ENCODE measurements at places on chromosomes 5 and 9.

- peak; percentile 31 for DNase-seq
These were observed 35.4 kb downstream of the SH3GL2 start for GRCh38 chr9:17614250-17614649.

- no peak for DNase-seq
These were observed 230.5 kb upstream of the TRIM32 start for GRCh38 chr9:116456490-116457088.

- DNase-seq, result no peak
These were observed 21.5 kb upstream of the UBAP1 start for GRCh38 chr9:34157318-34157717.

DNA sequence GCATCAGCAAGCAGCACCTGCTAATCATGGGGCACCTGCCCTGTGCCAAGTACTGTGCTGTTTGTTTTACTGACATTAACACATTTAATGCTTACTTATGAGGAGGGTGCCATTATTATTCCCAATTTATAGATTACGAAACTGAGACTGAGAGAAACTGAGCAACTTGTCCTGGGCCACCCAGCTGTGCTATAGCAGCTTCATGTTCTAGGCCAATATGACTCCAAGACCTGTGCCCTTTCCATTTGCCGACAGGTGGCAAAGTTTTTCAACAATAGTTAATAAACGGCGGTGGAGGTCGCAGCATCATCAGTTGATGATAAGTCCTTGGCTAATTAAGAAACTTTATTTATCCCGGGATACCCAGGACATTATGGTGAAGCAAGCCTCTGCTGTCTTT is 55.4 kb downstream of the TIMD4 start:
- no peak for DNase-seq

- no peak for DNase-seq
These were observed 462.9 kb downstream of the SEMA5A start for GRCh38 chr5:9082996-9083395.

GRCh38 chr9:206481-206880 is 8.2 kb upstream of the DOCK8 start:
- no peak for DNase-seq

GRCh38 chr9:93905473-93906133 is 49.6 kb downstream of the BARX1 start:
- DNase-seq, result no peak

- no peak for DNase-seq
These were observed 21.8 kb upstream of the NKX2-5 start for GRCh38 chr5:173256800-173257199.

DNA sequence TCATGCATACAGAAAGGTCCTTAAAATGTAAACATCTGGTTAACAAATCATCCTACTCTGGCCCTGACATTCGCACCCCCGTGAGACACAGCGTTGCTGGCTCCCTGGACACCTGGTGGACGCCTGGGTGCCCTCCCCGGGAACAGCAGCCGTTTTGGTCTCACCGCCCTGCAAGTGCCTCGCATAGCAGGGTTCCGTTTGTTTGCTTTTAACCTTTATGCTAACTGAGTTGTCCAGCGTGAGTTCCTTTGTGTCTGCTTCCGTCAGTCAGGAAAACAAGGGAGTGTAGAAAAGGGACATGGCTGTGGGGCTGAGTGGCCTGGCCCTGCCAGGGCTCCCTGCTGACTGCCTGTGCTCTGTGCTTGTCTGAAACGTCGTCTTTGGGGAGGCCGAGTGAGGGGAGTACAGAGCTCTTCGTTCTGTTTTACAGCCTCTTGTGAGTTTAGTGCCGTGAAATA is 91.8 kb upstream of the CACNA1B start:
- peak; percentile 92 for DNase-seq

DNA sequence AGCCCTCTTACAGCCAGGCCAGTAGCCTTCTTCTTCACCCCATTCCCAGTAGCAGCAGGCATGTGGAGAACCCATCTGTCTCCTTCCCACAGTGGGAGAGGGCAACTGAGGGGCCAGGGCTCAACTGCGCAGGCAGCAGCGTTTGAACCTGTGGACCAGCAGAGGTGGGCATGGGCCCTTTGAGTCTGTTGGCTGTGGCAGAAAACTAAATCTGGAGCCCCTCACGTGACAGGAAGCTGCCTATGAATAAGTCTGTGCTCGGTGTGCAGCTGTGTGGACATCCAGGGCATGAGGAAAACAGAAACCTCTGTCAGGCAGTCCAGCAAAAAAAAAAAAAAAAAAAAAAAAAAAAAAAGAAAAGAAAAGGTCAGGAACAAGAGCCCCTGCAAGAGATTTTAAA is 189.2 kb upstream of the NR3C1 start:
- DNase-seq, result peak; percentile 34

GRCh38 chr5:1564824-1565736 is 41.3 kb upstream of the LPCAT1 start:
- DNase-seq, result no peak

DNA sequence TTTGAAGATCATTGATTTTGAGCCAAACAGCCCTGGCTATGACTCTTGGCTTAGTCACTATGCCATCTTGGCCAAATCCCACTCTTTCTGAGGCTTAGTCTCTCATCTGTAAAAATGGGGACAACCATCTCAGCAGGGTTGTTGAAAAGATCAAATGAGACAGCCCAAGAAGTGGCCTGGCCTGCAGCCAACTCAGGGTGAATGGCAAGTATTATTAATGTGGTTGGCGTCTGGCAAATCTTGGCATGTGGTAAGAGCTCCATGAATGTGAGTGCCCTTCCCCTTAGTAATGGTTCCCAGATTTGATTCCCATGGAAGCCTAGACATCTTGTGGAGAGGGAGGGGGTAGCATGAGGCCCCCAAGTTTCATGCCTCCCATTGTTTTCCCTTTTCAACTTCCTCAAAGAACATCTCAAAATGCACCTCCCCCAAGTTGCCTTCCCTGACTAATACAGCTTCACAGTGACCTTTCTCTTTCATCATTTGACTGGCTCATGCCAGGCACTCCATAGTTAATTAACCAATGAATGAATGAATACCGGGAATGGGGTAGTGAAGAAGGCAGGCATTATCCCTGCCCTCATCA is 11.8 kb upstream of the TGFBI start:
- DNase-seq, result peak; percentile 52

DNA sequence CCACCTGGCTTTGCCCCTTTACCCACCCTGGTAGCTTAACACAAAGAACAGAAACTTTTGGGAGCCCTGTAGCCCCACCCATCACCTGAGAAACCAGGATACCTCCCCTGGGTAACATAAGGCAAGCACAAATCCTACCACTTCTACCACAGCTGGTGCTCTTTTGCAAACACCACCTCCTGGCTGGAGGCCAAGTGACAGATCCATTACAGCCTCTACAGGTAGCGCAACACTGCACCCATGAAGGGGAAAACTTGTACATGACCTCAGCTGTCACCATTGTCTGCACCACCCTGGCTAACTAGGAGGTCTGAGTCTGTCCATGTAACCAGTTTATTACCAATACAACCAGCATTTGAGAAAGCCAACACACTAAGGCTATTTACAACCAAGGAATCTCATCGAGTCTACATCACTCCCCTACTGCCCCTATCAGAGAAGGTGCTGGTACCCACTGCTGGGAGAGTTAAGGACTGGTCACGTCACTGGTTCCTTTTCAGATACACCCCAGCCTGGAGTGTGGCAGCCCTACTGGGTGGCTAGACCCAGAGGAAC is 128.6 kb downstream of the PJA2 start:
- DNase-seq, result peak; percentile 98

GRCh38 chr9:14434158-14434504 is 120.2 kb upstream of the NFIB start:
- DNase-seq, result no peak

GRCh38 chr5:41735213-41735612 is 135.0 kb downstream of the OXCT1 start:
- DNase-seq, result no peak

DNA sequence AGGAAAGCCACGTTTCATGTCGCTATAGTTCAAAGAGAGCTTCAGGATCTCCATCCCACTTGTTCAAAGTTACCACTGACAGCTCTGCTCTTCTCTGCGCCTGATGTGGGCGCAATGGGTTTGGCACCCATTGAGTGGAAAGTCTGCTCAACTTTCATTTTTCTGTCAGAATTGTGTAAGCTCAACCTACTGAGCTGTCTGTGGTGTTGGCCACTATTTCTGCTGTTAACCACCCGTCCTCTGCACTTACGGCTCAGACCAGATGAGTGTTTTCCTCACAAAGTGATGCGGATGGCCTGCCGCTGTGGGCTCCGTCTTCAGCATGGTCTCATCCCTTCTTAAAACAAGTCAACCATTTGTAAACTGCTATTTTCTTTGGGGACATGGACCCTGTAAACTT is 131.2 kb downstream of the WNK2 start:
- DNase-seq, result no peak

GRCh38 chr9:127446713-127447415 is 4.3 kb downstream of the RPL12 start:
- peak; percentile 32 for DNase-seq

DNA sequence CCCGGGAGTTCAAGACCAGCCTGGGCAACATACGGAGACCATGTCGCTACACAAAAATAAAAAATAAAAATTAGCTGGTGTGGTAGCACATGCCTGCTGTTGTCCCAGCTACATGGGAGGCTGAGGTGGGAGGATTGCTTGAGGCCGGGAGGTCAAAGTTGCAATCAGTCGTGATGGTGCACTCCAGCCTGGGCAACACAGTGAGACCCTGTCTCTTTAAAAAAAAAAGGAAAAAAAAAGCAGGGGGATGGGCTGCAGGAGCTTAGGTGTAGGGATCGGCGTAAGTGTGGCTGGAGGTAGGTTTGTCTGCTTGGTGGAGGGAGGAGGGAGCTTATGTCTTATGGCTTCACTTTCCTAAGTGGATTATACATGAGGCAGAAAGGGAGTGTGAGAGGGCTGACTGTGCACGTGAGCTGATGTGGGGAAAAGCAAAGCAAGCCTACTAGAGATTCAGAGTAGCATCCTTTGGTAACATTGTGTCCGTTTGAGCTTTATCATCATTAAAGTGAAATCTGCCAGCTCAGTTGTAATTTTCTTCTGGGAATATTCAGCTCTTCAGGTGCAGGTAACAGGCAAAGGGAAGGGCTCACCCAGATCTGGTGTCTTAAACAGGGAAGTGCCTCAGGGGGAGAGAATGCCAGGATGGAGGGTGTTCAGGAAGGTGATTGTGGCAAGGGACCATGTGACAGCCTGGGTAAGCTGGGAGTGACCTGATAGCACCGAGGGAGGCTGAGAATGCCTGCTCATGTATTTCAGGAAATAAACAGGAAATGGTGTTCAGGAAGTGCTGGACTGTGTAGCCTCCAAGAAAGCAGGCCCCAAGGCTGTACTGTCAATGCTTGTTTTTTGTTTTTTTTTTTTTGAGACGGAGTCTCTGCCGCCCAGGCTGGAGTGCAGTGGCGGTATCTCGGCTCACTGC is 17.6 kb upstream of the SETX start:
- DNase-seq, result peak; percentile 52

DNA sequence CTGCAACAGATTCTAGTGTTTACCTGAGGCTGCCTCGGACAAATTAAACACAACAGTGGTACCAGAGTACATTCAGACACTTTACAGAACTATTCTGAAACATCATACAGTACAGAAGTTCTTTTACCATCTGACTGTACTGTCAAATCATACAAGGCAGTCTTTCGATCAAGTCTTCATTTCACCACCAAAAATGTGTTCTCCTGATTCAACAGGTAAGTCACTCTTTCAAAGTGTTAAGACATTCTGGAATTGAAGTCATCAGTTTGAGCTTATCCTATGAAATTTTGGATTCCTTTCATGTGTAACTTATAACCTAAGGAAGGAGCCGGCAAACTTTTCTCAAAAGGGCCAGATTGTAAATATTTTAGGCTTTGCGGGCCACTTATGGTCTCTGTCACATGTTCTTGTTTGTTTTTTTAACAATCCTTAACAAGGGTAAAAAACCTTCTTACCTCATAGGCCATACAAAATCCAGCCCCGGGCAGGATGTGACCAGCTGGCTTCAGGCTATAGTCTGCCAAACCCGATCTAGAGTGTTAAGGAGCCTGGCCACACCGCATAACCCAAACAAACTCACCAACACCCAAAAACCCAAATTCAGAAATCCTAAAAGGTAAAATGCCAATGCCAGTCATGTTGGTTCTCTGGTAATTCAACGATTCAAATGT is 151.6 kb downstream of the DENND1A start:
- DNase-seq, result peak; percentile 28

- no peak for DNase-seq
These were observed 101.8 kb downstream of the SPRY4 start for GRCh38 chr5:142222866-142223558.

DNA sequence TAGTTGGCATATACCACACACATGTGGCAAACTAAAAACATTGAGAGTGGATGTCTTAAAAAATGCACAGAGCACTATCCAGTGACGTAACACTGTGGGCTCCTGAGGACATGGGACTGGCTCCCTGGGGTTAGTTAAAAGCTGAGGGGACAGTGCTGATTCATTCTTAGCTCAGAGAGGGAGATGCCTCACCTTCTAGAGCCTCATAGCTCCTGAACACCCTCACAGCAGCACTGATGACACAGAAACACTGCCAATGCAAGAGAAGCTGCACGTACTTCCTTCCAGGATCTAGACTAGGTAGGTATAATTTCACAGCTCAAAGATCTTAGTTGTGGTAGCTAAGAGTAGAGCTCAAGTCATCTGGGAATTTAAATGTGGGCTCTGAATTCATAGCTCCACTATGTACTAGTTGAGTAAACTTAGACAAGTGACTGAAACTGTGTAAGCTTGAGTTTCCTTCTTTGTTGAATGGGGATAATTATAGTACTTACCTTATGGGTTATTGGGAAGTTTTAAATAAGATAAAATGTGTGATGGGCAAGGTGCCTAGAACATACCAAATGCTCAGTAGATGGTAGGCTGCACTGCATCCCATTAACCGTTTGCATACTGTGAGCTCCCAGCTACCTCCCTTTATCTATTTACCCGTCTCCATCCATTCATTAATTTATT is 279.9 kb downstream of the ASTN2 start:
- no peak for DNase-seq

Data from NCI-H69 (cell line).